Activated T-cell treated with anti-CD3 and anti-CD28 coated beads, Interleukin-2, amount 50 U/mL, for 4 hours (primary cell): ENCODE measurements at places on chromosomes 11 and 22. TPM values are rescaled to one million over a fixed set of nuclear protein-coding genes. Genes with fewer than 3 reads are reported as not detected.

The RFPL1 gene
- total RNA-seq, result not detected

The ANO1 gene
- total RNA-seq, result 0.16 TPM

The CECR2 gene
- 0.08 TPM for total RNA-seq

The ADAMTS8 gene
- not detected for total RNA-seq

The GPR83 gene
- total RNA-seq, result 0.05 TPM

The RAB36 gene
- 0.47 TPM for total RNA-seq

The NUP98 gene
- total RNA-seq, result 124 TPM

The TEAD1 gene
- total RNA-seq, result 1.4 TPM

DNA sequence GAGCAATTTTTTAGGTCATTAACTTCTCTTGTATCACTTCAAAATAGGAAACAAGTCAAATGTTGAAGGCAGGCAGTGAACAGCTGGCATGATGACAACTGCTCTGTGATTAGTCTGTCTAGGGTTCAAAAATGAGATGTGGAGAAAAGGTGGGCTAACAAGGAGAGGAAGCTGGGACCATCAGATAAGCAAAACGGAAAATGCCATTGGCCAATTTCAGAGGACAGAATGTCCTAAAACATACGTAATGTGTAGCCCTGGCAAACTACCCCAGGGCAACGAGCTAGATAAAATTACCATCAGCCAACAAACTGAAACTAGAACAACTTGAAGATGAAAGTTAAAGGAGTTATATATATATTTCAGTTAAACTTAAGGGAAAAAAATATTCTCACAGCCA, 93.2 kb downstream of the RELT start:
- DNase-seq, result no peak

DNA sequence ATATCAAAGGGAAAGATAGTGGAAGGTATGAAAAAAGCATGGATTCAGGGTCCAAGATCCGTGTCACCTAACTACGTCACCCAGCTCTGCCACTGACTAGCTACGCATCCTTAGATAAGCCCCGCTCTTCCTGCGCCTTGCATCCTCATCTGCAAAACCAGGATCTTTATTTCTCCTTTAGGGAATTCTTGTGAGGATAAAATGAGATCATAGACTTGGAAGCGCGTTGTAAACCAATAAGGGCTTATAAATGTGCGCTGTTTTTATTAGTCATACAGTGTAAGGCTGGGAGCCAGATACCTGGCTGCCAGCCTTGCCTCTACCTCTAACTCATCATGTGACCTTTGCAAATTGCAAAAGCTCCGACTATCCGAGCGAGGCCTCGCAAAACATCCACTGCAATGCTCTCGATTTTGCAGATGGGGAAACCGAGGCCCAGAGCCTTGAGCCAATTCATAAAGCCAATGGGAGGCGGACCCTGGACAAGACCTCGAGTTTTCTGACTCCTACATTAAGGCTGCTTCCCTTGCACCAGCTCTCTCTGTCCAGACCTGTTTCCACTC, 753 bp downstream of the PRPF19 start:
- DNase-seq, result no peak

DNA sequence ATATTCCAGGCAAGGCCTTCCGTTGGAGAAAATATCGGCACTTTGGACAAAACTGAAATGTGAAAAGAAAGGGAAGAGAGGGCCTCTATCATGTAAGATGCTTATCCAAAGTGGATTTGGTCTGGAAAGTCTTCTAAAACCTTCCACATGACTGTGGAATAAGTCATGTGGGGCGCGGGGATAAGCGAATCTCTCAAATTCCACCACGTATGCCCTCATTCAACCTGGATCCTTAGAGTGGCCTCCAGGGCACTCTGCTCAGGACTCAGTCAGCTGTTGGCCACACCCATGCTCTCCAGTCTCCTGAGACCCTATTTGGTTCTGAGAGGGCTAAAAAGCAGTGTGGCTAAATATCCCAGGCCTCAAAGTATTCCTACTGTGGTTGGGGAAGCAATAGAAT, 2.0 kb upstream of the TIMP3 start:
- DNase-seq, result no peak

- no peak for DNase-seq
Observed at GRCh38 chr22:44051358-44051757, 27.3 kb downstream of the PARVB start.

DNA sequence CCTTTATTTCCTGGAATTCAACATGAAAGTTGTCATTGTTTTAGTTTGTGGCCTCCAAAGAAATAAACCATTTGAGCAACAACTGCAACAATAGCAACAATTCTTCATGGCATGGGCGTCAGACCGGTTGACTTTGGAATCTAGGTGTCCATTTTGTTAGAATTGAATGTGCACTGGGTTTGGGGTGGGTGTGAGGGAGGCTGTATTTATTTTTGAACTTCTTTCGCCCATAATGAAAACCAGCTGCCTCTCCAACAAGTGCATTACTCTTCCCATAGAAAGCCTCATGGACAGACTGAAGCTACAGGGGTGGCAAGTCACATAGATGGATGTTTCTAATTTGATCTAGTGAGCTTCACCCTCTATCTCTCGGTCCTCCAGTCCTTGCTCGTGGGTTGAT, 85.4 kb downstream of the ADAMTS15 start:
- no peak for DNase-seq

DNA sequence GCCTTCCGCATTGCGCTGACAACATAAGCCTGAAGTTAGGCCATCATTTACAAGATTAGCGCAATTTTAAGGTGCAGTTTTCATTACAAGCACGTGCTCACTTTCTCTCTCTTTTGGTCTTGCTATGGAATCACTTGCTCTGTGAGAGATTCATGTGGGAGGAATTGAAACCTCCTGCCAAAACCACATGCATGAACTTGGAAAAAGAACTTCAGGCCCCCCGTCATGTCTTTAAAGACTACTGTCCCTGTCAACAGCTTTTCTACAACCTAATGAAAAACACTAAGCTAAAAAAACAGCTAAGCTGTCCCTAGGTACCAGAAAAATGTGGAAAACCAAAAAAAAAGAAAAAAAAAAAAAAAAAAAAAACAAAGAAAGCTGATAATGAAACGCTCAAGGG, 1707.6 kb upstream of the RAG2 start:
- DNase-seq, result no peak

- no peak for DNase-seq
Observed at GRCh38 chr11:134755535-134755934, 343.5 kb upstream of the B3GAT1 start.

- DNase-seq, result no peak
Observed at GRCh38 chr11:44307340-44308099, 2.4 kb downstream of the ALX4 start.

GRCh38 chr11:5581014-5581413, 337 bp downstream of the OR52B6 start:
- DNase-seq, result no peak

DNA sequence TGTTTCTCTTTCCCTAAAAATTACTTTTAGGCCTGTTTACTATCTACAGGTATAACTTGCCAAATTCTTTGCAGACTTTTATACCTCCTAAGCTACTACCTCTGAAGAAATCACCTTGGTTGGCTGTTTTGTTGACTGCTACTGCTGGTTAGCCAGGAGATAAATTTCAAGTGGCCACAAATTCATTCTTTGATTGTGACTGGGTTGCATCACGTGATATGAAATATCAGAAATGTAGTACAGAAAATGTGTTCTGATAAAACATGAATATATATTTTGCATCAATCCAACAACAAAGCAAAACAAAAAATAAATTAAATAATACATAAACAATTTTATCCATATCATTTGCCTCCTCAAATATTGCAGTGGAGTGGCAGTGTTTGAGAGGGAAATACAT, 291.1 kb downstream of the CNTN5 start:
- no peak for DNase-seq

- DNase-seq, result no peak
Observed at GRCh38 chr11:20561915-20562314, 37.5 kb upstream of the SLC6A5 start.

GRCh38 chr11:64891215-64891848, 12.9 kb upstream of the EHD1 start:
- DNase-seq, result no peak

- no peak for DNase-seq
Observed at GRCh38 chr11:119757378-119757777, 28.4 kb upstream of the NECTIN1 start.

- no peak for DNase-seq
Observed at GRCh38 chr11:43942662-43943371, 380 bp downstream of the C11orf96 start.

DNA sequence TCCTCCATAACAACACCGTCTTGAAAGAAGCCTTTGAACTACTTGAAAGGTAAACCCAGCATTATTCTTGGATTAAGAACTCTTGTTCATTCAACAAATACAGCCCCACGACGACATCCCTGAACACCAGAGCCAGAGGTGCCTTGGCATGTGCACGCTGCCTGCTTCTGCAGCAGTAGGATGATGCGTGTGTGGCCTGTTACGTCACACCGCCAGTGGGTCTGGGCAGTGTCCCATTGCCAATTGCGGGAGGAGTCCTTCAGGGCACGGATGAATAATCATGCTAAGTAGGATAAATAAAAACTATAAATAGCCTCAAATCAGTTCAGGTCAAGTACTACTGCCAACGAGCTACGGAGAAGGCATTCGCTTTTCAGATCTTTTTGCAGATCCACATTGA, 380.5 kb downstream of the SHANK2 start:
- no peak for DNase-seq

- DNase-seq, result no peak
Observed at GRCh38 chr22:35219012-35219411, 38.3 kb upstream of the HMGXB4 start.

DNA sequence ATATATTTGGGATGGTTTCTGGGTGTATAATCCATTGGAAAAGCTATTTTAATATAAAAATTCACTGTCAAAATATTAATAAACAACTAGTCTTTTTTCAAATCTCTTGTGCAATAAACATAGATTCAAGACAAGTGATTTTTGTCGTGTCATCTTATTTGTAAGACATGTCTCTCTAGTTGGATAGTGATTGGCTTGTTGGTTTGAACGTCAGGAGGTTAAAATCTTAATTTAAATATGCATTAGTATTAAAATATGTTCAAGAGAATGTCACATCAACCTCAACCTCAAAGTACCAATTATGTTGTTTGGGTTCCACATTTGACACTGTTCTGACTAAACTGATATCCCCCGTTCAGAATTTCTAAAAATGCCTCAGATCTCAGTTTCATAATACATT, 287.6 kb downstream of the CASP12 start:
- DNase-seq, result no peak

DNA sequence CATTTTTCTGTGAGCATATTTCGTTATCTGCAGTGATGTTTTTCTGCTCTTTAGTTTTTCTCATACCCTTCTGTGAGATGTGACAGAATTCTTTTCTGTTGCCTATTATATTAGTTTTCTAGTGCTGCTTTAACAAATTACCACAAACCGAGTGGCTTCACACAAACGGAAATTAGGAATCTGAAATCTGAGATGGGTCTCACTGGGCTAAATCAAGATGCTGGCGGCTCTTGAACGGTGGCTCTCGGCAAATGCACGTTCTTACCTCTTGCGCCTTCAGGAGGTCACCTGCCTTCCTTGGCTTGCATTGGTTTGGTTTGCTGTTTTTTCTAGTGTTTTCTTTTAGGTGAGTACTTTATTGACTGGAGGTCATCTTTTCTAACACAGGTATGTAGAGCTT, 13.0 kb downstream of the ZBED4 start:
- no peak for DNase-seq

GRCh38 chr11:82906236-82906635, 4.7 kb downstream of the DDIAS start:
- no peak for DNase-seq

DNA sequence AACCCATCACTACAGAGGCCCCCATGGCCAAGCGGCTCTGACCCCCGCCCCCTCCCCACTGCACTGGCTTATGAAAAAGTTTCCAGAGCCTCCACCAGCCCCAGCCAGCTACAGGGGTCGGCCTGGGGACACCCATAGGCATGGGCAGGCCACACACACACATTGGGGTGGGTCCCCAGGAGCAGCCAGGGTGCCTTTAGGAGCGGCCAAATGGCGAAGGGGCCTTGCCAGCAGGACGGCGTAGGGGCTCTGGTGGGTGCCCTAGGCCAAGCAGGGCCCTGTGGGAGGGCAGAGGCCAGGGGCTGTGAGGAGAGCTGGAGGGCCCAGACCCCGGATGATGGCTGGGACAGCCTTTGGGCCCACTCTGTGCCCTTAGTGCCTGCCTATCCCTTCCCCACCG, 10.1 kb downstream of the TSSC4 start:
- no peak for DNase-seq

DNA sequence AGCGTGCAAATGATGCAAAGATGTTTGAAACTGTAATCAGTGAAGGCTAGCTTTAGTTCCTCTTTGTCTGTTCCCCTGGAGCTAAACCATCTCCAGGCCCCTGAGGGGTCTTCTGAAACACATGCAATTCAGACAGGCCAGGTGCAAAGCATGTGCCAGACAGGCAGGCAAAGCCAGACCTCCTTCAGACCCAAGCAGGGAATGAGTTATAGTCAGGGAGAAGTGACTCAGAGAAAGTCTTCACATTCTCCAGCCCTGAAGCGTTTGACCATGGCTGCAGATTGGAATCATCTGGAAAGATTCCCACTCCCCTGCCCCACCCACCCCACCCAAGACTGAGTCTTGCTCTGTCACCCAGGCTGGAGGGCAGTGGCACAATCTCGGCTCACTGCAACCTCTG, 187.0 kb upstream of the ISX start:
- DNase-seq, result no peak

GRCh38 chr11:111983187-111983986, 41.8 kb upstream of the DLAT start:
- DNase-seq, result no peak

DNA sequence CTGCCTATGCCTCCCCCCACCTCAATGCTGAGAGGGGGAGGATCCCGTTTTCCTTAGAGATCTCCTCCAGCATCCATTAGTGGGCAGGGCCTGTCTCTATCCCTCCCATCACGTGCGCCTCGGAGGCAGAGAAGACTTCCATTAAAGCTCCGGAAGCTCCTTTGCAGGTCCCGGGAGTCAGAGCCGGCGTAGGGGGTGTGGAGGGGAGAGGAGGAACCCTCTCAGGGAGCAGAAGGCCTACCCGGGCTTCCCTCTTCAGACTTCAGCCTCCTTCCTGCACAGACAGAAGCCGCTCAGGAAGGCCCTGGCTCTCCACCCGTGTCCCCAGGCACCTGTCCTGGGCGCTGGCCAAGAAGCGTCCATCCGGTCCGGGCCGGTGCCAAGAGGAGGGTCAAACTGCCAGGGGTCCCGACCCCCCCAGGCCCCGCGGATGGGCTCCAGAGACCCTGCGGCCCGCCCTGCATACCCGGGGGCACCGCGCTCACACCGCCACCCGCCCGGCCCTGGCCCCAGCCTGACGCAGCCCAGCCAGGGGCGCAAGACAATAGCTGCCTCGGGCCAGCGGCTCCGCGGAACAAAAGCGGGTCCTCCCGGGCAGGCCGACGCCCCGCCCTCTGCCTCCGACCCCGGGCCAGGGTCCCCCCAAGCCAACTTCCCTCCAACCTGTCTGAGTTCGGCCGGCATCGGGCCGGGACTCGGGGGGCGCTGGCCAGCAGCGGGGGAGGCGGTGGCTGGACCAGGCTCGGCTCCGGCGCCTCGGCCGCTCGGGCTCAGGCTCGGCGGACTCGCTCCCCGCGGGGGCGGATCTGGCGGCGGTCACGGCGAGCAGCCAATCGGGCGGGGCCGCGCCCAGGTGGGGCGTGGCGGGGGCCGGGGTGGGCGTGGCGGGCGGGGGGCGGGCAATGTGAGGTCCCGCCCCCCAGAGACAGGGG, 29.9 kb downstream of the ARVCF start:
- peak; percentile 34 for DNase-seq
